ENCODE measurements at places on chromosomes 16 and 17.
A peak's percentile ranks its signal among the peaks of the same experiment; 100 is the strongest.

DNA sequence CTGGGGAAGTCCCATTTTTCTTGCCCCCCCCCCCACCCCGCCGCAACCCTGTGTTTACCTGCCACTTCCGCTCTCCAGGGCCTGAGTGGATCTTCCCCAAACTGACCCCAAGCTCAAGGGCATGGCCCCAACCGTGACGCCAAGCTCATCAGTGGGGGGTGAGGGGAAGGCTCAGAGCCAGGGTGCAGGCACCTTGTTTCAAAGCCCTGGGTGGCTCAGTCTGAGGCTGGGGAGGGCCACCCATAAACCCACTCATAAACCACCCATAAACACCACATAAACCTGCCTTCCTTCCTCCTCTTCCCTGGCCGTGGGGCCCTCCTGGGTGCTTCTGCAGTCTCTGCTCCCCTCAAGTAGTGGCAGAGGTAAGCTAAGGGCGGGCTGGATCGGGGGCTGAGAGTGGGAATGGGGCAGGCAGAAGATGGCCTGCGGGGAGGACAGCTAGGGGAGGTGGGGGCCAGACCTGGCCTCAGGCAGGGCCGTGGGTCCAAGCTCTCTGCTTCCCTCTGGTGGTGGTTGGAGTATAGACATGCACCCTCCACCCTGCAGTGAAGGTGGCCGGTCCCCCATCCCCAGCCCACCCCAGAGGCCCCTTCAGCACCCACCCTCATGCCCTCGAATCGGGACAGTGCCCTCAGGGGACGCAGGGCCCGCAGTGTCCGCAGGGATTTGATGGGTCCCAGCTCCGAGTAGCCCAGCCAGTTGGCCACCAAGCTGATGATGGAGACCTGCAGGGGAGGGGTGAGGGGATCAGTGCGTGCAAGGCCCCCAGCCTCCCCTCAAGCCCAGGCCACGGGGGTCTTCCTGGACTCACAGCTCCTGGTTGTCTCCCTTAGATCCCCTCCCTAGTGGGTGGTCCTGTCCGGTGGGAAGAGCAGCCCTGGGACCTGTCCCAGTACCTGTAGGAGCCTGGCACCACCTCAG, 14.6 kb upstream of the CD79B start:
- DNase-seq: no peak

DNA sequence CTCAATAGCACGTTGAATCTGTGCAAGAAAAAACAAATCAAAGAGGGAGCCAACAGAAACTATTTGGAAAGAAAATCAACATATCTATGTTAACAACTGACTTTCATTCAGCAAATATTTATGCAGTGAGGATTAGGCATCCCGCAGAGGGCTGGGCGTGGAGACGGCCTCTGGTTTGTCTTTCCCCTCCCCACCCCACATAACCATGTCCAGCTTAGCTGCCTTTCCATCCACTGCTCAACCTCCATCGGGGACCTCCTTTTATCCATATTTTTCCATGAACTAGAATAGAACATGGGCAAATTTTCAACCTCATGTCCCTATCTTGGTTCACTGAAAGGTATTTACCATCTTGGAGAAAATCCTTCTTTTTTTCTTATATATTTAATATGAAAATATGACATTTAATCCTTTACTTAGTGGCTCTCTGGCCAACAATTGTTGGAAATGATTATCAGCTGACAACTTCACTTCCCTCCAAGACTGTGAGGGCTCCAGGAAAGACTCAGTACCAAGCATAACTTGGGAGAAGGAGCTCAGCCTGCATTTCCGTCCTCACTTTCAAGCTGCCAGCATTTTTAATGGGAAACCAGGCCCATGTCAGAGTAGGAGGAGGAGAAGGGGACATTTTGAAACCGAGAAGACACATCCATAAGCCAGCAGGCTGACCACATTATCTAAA, 462.6 kb upstream of the MAF start:
- DNase-seq: no peak

GRCh38 chr16:21281698-21282389, 3.8 kb upstream of the CRYM start:
- DNase-seq: no peak

DNA sequence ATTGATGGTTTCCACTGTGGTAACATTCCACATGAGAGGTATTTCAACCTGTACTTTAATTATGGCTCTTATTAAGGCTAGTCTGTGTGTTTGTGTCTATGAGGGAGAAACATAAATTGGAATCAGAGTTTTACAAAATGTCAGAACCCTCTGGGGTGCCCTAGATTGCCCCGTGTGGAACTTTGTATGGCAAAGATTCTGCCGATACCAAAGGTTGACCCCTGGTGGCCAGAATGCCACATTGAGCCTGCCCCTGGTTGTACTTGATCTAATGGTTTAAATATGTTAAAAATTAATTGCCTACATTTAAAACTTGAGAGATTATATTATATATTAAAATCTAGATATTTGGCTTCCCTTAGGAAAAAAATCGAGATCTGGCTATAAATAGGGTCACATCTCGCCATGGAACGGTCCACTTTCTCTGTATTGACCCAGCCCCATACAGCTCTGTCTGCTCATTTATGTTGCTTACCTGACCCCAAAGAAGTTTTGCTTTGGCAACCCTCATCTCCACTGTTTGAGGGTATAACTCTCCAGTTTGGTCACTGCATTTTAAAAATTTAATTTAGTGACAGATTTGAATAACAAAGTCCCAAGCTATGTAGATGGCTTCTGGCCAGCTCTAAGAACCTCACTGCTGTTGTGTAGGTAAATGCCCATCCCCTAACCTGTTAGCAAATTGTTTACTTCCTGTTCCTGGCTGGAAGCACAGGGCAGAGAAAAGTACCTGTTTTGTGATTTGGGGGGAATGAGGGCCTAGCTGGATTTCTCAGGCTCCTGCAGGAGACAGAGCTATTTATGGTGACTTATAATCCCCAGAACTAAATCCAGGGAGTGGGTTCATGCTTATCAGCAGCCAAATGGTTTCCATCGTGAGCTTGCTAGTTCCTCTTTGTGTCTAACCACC, 95.0 kb downstream of the PLCG2 start:
- DNase-seq: peak; percentile 45

GRCh38 chr17:49741009-49741691, 22.8 kb downstream of the FAM117A start:
- DNase-seq: no peak

GRCh38 chr16:30773826-30774225, 11.7 kb downstream of the RNF40 start:
- DNase-seq: no peak

DNA sequence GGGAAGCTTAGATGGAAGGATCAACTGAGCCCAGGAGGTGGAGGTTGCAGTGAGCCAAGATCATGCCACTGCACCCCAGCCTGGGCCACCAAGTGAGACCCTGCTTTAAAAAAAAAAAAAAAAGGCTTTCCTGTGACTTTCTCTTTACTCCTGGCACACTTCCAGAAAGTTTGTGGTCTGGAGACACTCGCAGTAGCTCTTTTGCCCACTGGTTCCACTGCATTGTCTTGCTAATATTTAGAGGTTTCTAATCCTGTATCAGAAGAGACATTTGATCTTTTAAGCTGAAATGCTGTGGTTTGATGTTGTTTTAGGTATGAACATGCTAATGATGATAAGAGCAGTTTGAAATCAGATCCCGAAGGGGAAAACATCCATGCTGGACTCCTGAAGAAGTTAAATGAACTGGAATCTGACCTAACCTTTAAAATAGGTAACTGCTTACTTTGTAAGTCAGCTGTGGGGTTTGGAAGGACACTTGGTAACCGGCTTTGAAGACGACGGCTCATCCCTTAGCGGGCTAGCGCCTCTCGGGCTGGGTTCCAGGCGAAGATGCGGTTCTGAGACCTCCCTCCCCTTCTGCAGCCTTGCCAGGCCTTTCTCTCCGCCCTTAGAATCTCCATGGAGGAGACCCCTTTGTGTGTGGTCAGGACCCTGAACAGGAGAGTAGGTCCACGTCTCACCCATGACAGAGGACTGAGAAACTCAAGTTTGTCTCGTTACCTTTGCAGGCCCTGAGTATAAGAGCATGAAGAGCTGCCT, 23.1 kb downstream of the NTAN1 start:
- DNase-seq: no peak

DNA sequence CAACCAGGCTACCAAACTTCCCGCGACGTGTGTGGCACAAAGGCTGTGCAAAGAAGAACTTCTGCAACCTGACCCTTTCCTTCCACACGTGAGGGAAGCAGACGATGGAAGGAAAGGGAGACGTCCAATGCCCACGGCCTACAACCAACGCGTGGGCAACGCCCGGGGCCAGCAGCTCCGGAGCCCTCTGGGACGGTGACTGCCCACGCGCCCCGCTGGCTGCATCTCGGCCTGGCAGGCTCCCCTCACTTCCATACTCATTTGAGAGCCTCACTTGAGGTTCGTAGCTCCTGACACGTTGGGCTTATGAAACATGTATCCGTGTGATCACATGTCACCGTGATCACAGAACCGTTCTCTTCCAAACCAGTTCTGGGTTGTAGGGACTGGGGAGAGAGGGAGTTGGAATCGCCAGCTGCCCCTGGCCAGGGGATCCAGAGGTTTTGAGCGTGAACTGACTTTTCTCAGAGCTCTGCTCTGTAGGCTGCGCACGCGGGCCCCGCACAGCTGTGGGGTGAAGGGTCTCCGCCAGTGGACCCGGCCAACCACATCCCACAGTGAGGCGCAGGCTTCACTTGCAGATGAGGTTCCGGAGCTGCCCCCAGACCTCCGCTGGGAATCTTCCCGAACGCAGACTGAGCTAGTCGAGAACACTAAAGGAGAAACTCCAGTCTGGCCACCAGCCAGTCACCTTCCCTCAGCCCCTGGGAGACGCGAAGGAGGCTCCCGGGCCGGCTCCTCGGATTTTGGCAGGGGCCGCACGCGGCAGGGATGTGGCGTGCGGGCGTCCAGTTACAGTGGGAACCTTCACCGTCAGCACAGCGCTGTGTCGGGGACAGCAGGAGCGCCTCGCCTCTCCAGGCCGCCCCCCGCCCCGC, 1.0 kb downstream of the LMF1 start:
- no peak for DNase-seq

GRCh38 chr16:47045023-47045422, 71.5 kb upstream of the DNAJA2 start:
- no peak for DNase-seq

GRCh38 chr16:81593481-81593880, 148.9 kb downstream of the CMIP start:
- DNase-seq: no peak

GRCh38 chr17:79792984-79793923, 3.6 kb downstream of the CBX8 start:
- DNase-seq: peak; percentile 85

DNA sequence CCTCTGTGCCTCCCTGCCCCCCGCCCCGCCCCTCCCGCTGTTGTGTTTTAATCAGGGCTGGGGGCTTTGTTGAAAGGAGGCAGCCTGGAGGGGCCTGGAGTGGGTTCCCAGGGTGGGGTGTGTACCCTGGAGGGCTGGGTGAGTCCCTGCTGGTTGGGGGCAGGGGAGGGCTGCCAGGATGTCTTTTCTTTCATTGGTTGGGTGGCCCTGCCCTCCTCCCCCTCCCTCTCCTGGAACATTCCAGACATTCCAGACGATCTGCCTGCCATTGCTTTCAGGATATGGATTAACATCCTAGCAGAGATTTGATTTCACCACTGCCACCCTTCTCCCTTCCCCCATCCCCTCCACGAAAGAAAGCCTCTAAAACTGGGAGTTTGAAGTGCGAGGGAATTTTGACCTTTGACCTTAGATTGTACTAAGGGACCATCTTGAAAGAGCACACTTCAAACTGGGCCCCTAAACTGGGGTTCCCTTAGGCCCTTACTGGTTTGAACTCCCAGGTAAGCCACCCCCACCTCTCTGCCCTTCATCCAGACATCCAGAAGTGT, 25.3 kb downstream of the IGF2BP1 start:
- DNase-seq: no peak

- DNase-seq: no peak
Observed at GRCh38 chr16:4570688-4571321, 14.7 kb downstream of the C16orf96 start.

- no peak for DNase-seq
Observed at GRCh38 chr16:28163699-28164098, 48.1 kb downstream of the XPO6 start.

DNA sequence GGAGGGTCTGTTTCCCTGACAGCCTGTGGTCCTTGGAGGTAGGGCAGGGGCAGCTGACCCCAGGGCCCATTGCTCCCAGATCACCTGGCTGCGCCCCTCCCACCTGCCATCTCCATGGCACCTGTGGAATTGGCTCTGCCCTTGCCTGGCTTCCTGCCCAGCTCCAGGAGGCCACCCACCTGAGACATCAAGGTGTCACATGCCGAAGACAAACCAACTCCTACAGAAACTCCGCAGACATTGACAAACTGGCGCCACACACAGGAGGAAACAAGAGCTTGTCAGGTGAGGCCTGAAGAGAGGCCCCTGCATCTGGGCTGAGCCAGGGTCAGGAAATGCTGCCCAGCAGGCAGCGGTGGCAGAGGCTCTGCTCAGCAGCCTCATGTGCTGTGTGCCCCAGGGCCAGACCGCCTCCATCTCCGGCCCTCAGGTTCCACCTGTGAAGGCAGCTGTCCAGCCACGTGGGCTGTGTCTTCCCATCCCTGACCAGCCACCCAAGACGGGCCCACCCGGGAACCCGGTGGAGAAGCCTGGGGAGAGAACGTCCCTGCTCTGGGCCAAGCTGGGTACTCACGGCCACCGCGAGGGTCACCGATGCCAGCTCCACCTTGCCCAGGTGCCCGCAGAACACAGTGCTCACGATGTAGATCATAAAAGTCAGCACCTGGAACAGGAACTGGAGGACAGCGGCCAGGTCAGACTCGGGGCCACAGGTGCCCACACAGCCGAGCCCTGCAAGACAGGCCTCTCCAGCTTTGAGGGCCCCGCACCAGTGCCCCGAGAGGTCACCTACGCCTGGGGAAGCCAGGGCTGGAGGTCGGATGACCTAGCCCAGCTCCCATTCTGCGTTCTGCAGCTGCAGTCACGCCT, 1.6 kb downstream of the SLC47A2 start:
- DNase-seq: no peak

GRCh38 chr17:31412511-31412910, 21.0 kb downstream of the RAB11FIP4 start:
- no peak for DNase-seq

DNA sequence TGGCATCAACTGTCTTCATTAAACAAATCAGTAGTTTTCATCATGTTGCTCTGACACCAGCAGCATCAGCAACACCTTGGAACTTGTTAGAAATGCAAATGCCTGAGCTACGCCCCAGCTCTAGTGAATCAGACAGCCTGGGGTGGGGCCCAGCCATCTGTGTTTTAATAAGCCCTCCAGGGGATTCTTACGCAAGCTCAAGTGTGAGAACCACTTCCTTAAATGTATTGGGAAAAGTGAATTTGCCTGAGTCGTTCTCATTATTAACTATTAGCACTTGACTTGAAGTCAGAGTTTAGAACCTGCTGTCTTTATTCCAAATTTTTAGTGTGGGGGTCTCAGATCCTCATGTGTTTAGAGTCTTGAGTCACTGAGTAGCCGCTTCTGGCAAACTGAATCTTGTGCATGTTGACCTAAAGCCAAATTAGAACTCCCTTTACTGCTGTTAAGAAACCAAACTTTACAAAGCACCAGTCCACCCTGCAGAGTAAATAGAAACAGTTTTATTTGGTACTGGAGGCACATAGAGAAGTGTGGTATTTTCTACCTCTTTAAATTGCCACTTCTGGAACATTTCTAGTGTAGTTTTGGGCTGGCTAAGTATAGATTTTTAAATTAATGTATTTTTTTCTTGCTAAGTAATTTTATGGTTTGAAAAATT, 137.4 kb upstream of the COX10 start:
- DNase-seq: no peak

Measured in HFFc6 (cell line).